ENCODE measurements at places on chromosomes 13 and 19.

- DNase-seq = no peak
Observed at GRCh38 chr13:51806566-51806965, 2.6 kb upstream of the DHRS12 start.

GRCh38 chr13:40589285-40590109 lies 76.9 kb downstream of the FOXO1 start:
- DNase-seq = no peak

DNA sequence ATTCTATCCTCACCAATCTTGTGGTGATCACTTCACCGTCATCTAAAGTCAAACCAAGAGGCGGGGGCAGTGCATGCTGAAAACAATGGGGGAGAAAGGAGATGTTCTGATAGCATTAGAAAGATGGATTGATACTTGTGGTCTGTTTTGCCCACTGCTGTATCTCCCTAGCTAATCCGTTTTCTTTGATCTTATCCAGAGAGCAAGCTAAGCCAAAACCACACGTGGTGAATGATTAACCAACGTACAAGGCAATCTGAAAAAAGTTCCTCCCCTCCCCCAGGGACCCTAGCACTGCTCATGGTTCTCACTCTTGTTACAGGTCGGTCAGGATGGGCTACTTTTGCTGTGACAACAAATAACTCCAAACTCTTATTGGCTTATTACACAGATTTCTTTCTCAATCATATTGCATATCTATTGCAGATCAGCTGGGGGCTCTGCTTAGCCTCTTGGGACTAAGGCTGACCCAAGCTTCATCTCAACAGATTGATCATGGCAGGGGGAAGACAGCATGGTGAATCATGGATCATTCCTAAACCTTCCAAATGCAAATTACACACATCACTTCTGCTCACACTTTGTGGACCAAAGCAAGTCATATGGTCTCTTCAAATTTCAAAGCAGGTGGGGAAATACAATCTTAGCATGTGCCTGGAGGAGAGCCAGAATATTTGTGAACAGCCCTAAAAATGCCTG lies 11.9 kb upstream of the C13orf42 start:
- DNase-seq = no peak

DNA sequence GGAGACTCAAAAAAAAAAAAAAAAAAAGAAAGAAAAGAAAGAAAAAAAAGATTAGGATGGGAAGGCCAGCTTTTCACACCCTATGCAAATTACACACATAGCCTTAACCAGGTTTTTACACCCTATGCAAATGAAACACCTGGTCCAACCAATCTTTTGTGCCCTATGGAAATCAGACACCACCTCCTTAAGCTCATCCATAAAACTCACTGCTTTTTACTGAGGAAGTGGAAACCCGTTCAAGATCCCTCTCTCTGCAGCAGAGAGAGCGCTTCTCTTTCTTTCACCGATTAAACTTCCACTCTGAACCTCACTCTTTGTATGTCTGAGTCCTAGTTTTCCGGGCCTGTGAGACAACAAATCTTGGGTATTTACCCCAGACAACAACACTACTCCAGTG lies 25.3 kb upstream of the HOMER3 start:
- no peak for DNase-seq

DNA sequence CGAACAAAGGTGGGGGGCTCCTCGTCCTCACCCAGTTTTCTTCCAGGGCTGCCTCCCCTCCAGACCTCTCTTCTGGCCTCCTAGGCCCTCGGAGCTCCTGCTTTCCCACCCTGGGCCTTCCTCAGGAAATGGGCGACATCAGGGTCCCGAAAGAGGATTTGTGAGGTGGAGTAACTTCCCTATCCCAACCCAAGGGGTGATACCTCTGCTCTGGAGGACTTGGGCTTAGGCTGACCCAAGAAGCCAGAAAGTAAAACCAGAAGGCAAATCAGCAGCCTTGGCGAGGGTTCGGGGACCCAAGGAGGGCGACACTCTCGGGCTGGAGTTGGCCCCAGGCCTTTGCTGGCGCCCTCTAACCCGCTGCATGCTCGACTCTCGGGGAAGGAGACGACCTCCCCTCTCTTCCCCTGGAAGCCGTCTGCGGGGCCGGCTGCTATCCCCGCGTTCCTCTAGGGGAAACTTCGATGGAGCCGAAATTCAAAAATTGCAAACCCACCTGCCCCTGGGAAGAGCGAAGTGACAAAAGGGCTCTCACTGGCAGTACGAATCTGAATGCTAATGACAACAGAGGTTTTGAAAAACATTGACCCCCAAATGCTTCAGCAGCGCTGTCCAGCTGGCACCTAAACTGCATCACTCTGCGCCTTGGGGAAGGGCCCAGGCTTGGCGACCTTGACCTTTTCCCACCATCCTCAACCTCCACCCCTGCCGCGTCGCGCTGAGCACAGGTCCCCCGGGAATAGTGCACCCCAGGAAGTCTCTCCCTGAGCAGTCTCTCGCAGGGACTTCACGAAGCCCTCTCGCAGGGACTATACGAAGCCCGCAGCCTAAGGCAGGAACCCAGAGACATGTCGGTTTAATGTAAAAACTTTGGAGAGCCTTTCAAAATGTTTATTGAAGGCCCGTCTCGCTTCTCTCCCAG lies 2.4 kb downstream of the PDX1 start:
- no peak for DNase-seq

GRCh38 chr13:93730780-93731179 lies 504.2 kb downstream of the GPC6 start:
- DNase-seq = no peak

- DNase-seq = no peak
Observed at GRCh38 chr19:42467183-42467760, 24.5 kb upstream of the CXCL17 start.

- no peak for DNase-seq
Observed at GRCh38 chr19:54436031-54436523, 12.9 kb upstream of the LENG8 start.

DNA sequence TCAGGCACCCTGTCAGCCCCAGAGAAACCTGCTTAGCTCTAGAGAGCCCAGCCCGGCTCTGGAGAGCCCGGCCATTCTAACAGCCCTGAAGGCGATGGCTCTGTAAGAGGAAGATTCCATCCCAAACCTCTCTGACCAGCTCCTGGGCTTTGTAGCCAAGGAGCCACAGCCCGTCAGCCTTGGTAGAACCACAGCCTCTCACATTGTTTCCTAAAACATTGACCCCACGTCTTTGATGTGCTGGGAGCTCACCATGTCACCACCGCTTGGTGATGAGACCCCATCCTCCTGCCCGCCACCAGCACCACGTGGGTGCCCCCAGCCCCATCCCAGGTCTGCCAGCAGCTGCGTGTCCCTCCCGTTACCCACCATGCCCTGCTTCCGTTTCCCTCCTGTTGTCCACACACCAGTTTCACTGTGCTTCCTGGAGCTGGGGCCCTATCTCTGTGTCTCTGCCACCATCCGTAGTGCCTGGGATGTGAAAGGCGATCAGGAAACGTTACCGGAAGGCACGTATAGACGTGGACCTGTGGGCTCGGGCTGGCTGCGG lies 94.2 kb upstream of the MCF2L start:
- no peak for DNase-seq

DNA sequence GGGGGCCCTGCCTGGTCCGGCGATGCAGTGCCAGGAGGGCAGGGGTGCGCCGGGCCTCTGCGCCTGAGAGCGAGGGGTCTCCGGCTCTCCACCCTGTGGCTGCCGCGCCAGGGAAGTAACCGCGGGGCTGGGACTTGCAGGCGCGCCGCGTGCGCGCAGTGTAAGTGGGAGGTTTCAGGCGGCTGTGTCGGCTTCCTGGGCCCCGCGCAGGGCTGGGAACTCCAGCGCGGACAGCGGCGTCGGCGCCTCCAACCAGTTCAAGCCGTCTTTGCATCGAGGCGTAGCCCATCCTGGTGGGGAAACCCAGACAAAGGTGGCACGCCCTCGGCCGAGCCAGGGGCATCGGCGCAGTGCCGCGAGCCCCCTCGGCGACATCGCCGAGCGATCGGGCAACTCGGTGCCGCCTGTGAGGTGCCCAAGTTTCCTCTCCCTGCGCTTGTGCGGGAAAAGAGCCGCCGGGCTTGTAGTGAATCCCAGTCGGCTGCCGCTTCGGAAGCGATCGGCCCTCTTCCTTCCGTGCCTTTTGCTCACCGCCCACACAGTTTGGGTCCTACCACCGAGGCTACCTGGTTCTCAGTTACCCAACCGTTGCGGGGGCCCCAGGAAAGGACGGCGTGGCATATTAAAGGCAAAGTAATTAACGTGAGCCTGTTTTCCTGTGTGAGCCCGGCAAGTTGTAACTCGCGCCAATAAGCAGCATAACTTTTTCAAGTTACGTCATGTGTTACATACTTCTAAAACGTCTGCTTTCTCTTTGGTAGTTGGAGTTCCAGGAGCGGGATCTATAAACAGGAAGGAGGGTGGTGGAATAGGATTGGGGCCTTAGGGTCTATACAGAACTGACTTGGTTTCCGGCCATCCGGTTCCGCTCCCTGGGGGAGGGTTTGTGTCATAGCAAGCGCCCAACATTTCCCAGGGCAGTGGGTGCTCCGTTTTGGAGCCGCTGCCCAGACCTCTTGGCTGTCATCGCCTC lies 1.2 kb downstream of the LRCH1 start:
- no peak for DNase-seq

DNA sequence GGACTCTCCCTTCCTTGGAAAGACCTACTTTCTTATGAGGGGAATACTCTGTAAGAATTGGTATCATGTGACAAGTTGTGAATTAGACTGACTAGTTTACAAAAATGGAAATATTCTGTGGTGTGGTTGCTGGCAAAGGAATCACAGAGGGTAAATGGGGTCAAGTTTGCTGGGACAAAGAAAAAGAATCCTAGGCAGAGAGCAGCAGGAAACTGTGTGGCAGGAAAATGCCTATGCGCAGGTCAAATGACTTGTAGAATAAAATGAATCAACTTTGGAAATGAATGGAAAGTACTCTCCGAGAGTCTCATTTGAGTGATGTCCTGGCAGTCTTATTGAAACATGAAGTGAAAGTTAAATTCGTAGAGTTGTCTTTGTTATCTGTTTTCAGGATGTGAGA lies 1250.7 kb downstream of the UQCRFS1 start:
- DNase-seq = no peak

- no peak for DNase-seq
Observed at GRCh38 chr13:114275304-114275703, 6.1 kb upstream of the UPF3A start.

DNA sequence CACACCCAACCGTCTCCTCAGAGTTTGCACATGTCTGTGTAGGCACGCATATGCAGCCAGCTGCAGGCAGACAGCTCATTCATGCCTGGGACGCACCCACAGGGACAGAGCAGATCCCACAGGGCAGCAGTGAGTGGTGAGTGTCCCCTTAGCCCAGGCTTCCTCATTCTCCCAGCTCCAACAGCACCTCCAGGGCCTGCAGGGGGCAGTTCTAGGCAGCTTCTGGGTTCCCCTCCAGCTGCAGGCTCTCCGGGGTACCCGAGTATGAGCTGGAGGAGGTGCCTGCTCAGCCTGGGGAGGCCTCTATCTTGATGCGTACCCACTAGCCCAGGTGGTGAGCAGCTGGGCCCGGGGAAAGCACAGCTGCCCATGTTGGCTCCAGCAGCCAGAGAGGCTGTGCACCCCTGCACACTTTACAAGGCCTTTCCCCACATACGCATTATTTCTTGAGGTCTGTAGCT lies 1.3 kb upstream of the SHANK1 start:
- DNase-seq = no peak

- DNase-seq = no peak
Observed at GRCh38 chr19:16569609-16570320, 2.5 kb downstream of the SLC35E1 start.

DNA sequence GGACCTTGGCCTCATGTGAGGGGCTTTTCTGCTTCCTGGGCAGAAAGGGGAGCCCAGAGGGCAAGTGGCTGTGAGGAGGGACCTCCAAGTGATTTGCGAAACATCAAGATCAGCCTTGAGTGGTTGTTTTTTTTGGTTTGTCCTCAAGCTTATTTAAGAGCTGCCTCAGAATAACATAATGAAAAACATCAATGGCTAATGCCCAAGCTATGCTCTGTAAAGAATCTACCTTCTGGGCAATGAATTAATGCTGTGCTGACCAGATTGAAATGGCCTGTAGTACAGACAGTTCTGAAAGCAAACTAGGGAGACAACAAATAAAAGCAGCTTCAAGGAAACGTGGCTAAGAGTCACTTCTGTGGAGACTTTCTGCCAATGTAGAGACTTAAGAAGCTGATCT lies 8.3 kb downstream of the TMEM255B start:
- DNase-seq = no peak

Data from Panc1 (cell line).